ENCODE measurements at places on chromosomes 6 and 20.

- no peak for DNase-seq
Observed at GRCh38 chr6:164690241-164690640, 619.2 kb downstream of the C6orf118 start.

- DNase-seq = peak; percentile 90
Observed at GRCh38 chr6:28161410-28162079, 19.9 kb downstream of the ZKSCAN8 start.

DNA sequence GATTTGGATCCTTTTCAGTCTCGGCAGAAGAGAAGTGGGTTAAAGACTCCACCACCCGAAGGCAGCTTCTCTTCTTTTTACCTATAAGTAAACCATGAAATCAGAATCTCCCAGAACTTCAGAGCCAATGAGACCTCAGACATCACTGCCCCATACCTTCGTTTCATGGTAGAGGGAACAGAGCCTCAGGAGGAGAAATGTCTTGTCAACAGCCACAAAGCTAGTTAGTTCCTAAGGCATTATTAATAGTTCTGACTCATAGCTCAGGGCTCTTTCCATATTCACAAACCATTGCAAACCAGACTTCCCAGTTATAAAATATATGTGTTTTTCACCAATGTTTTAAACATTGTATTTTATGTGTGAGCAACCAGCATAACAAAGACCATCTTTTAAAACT is 118.7 kb upstream of the RIPOR2 start:
- DNase-seq = no peak

- no peak for DNase-seq
Observed at GRCh38 chr6:155994086-155994485, 538.4 kb upstream of the NOX3 start.

- DNase-seq = no peak
Observed at GRCh38 chr20:31862506-31862905, 7.8 kb downstream of the DUSP15 start.

DNA sequence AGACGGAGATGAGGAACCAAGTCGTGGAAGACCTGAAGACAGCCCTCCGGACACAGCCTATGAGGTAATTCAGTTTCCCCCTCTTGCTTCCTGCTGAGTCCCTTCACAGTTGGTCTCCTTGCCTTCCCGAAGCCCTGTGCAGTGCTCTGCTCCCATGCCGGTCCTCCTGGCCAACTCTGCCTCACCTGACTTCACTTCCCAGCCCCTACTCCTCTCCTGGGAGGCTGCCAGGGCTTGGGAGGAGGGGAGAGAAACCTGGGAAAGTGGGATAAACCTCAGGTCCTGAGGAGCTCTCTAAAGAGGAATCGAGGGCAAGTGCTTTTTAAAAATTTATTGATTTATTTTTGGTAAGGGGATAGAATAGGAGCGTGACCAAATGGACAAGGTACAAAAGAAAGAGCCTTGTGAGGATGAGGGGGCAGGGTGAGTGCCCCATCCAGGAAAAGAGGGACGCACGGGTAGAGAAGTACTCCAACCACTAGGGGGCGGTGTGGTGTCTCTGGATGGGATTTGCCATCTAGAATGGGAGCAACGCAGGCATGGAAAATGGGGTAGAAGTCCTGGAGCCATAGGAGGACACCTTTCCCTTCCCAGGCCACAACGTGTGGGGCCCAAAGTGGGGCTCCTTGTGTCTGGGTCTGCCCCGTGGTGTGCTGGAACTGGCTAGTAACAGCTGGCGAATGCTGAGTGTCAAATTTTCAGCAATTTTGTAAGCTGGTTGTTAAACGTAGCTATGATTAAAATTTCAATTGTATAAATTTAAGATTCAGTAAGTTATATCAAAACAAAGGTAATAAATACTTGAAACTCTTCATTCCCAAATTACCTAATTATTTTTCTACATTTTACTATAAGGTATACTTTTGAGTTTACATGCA is 69.0 kb downstream of the MOCS1 start:
- peak; percentile 63 for DNase-seq
